ENCODE measurements at places on chromosomes 16 and 17.
A peak's percentile ranks its signal among the peaks of the same experiment; 100 is the strongest.

DNA sequence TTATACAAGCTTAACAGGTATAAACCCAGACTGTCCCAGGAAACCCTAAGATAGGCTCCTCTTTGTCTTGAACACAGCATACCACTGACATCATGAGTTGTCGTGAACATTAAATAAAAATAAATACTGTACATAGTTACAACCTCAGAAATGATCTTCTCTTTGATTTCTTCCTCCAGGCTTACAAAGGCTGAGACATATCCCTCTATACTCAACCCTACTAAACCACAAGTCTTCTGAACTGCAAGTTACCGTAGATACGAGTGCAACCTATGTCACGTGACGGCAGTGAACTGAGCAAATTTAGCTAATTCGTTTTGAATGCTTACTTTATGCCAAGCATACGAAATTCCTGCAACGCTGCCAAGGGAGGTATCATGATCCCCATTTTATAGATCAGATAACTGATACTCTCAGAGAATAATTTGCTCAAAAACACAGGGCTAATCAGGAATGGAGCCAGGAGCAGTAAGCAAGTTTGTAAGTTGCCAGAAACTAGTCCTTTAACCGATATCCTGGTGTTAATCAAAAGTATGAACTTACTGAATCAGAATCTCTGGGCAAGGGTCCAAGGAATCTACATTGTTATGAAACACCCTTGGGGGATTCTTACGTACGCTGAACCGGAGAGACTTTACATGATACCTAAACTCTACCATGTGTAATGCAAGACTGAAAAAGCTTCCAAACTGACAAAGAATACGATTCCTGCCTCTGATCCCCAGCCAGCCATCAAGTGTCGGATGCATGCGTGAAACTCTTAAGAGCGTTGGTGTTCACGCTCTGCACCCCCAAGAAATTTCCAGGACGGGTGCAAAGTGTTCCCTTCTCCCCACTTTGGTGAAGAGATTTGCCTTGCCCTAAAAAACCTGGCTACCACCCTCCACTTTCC lies 106.2 kb downstream of the XYLT1 start:
- DNase-seq: peak; percentile 78

DNA sequence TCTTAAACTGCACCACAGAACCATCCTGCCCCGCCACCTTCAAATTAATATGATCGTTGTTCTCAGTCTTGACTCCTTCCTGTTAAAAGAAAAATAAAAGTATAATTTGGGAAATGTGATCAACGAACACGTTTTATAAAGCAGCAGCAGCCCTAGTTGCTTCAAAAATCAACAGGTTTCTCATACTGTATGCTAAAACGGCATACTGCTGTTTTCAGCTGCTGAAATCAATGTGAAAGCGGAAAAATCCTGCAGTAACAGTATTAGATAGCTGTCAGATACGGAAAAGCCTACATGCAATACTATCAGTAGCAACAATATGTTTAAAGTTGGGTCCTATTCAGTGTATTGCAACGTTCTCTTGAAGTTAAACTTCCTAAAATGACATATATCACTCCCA lies 1.6 kb downstream of the SUMO2 start:
- no peak for DNase-seq

DNA sequence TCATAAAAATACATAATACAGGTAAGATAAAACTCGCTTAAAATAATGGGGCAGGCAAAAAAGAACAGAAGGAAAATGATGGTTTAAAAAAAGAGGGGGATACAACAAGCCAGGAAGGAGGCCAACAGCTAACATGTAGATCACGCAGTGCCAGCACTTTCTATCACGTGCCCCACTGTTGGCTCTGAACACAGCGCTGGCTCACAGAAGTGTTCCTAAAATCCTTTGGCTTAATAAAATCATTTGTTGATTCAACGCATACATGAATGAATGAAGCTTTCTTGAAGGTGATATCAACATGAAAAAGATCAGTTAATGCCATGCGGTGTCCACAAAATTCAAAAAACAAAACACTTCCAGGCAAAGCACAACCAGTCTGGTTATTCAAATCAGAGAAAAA lies 8.5 kb downstream of the ITGAE start:
- no peak for DNase-seq

GRCh38 chr17:58254803-58255202 lies 16.4 kb downstream of the LPO start:
- DNase-seq: no peak

DNA sequence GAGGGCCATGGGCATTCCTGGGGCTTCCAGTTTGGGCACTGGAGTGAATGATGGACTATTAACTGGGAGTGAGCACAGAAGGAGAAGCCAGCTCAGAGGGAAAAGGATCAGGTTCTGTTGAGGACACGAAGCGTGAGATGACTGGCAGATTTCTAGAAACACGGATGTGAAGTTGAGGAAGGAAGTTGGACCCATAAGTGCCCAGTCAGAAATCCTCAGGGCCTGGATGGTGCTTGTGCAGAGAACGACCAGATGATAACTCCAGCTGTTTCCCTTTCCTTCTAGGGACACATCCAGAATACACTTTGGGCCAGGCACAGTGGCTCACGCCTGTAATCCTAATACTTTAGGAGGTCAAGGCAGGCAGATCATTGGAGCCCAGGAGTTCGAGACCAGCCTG lies 23.3 kb upstream of the ANKRD40CL start:
- DNase-seq: no peak

DNA sequence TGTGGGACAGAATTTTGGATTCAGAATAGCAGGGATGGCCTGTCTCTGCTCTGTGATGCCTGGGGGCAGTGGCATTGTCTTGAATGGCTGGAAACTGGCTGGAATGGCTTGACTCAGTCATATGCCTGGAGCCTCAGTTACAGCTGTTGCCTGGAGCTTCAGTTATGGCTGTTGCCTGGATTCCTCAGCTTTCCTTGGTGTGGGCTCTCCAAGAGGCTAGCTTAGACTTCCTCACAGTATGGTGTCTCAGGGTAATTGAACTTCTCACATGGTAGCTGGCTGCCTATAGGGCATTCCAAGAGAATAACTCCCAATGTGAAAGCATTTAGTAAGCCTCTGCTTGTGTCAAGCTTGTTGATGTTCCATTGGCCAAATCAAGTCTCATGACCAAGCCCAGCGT lies 21.1 kb downstream of the KRT23 start:
- no peak for DNase-seq

- DNase-seq: peak; percentile 85
Observed at GRCh38 chr16:65547772-65548446, 426.0 kb upstream of the CDH11 start.

GRCh38 chr17:7857713-7858521 lies at the start of gene CYB5D1:
TSS of gene CYB5D1 (plus strand) at chr17:7858003. CDS start at chr17:7858135, 132 bp downstream.
- DNase-seq: peak; percentile 98

DNA sequence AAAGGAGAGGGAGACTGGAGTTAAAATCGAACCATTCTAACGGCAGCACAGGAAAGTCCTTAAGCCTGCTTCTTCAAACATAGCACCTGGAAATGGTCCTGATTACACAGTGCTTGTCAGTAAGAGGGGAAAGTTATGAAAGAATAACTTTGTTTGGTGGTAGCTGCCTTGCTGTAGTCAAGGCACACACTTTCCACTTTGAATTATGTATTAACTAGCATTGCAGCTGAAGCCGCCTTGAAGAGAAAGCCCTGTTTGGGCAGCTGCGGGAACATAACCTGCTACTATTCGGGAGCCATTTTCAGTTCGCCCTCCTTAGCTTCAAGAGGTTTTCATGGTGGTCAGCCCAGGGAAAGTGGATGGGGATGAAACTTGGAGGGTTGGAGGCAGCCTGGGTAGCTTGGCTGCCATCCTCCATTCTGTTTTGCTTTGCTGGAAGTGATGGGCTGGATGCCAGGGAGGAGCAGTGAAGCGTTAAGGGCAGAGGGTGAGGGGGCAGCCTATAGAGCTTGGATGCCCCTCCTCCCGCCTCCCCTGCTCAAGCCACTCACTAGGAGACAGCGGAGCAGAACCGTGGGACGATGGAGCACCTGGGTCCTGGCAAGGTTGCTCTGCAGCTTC lies 5.3 kb upstream of the HAS3 start:
- no peak for DNase-seq

- DNase-seq: no peak
Observed at GRCh38 chr16:22322741-22323140, 25.5 kb downstream of the POLR3E start.

GRCh38 chr16:50011707-50012106 lies 13.3 kb upstream of the CNEP1R1 start:
- no peak for DNase-seq

DNA sequence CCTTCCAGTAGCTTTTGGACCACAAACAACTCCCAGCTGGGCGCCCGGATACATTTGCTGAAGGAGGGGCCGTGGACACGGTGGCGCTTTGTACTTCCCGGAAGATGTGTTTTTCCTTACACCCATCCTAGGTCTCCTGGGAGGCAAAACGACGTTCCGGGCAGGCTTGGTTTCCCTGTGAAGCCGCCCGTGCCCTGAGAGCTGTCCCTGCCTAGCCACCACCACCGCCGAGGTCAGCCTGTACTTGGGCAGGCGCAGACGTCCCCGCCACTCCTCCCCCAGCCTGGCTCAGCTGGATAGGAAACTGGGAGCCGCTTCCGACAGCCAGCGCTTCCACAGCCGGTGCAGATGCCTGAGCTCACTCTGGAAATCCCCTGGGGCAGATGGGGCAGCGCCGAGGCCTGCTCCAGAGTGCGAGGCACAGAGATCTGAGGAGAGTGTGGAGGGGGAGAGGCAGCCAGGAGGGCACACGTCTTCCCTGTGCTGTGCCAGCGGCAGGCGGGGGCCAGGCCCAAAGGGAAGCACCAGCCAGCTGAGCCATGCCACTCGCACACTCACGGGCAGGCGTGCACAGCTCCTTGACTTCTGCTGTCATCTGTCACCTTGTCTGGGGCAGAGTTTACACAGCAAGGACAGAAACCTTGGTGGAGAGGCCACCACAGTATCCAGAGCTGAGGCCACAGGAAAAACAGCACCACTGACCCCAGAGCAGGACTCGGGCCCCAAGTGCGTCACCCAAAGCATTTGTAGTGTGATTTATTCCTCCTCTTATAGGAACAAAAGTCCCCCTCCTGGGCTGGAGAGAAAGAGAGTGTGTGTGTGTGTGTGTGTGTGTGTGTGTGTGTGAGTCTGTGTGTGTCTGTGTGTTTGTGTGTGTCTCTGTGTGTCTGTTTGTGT lies 3.0 kb downstream of the RHBDF2 start:
- no peak for DNase-seq

DNA sequence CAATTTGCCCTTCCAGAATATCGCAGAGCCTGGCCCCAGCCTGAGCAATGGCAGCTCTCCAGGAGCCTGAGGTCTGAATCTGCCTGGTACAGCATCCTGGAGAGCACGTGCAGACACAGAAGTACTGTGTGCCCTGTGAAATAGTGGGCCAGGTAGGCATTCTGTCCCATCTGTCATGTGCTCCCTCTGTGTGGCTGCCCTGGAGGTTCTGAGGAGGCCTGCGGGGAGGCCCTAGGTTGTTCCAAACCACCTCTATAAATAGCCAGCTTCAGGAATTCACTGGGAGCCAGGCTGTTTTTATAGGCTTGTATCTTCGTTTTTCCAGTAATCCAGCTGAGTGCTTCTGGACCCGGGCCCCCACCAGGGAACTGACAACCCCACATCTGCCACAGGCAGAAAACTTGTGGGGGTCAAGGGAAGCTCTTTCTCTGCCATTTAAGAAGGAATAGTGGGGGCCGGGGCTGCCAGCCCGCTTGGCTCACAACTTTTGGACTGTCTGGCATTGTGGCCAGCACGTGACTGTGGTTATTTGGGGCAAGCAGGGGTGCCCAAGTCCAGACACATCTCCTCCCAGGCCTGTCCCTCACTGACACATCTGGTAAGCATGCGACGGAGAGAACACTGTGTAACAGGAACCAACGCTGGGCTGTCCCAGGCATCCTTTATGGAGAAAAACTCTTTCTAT lies 356.3 kb upstream of the TNRC6C start:
- no peak for DNase-seq

- DNase-seq: no peak
Observed at GRCh38 chr16:74521691-74522090, 85.2 kb downstream of the GLG1 start.

DNA sequence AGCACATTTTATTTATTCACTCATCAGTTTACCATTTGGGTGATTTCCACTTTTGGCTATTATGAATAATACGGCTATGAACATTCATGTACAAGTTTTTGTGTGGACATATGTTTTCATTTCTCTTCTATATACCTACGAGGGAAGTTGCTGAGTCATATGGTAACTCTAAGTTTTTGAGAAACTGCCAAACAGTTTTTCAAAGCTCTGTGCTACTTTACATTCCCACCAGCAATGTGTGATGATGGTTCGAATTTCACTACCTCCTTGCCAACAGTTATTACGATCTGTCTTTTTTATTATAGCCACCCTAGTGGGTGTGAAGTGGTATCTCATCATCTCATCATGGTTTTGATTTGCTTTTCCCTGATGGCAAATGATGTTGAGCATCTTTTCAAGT lies 63.7 kb upstream of the MRTFB start:
- DNase-seq: no peak

- DNase-seq: no peak
Observed at GRCh38 chr16:89581045-89581695, 5.6 kb downstream of the CPNE7 start.

GRCh38 chr17:46888727-46889126 lies 34.2 kb upstream of the GOSR2 start:
- no peak for DNase-seq

DNA sequence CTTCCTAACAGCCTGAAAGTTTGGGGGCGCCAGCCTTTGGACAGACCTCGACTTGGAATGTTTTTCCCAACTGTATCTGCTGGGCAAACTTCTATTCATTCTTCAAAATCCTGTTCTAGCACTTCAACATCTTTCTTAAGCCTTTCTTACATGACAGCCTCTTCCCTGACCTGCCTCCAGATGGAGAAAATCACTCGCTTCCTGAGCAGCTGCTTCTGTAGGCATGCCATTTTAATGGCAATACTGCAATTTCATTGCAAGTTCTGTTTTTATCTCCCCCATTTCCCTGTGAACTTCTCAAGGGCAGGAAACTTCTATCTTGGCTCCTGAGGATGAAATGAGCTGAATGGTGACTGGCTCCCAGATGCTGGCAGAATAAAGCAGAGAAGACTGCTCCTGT lies 128.8 kb upstream of the ASIC2 start:
- DNase-seq: no peak

DNA sequence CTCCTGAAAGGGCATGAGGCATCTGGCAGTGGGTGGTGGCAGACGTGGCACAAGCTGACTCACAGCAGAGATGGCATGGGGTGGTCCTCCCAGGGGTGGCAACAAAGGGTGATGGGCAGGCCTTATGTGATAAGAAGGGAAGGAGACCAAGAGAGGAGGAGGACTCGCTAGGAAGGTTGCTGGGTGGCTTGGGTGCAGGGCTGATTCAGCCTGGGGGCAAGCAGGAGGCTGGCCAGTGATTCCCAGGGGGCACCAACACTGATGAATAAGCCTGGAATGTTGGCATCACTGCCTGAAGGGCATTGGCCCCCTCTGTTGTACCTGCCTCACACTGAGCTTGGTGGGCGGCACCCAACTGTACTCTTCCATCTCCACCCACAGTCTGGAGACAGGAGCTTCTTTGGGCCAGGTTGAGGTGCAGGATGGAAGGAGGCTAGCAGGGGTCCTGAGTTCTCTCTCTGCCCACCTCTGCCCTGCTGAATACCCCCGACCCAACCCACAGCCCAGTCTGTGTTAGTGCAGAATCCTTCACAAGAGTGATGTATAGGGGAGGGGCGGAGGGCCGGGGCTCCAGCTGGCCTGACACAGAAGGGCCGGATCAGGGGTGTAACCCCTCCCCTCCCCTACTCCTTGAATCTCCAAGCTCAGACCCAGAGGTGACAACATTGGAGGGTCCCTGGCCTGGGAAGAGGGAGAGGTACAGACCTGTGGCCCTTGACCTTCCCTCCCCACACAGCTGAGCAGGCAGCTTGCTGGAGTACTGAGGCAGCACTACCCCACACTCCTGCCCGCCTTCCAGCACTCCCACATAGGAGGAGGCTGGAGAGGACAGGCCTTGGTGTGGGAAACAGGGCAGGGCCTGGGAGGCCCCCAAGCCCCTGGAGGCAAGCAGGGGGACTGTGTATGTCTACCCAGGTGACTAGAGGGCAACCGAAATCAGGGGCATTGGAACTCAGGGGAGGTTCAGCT lies 2.6 kb downstream of the STAC2 start:
- no peak for DNase-seq

Measured in skin of body (tissue), 3 donors.